Endodermal cell (in vitro differentiated cells): ENCODE measurements at places on chromosomes 13 and 19. TPM values are rescaled to one million over a fixed set of nuclear protein-coding genes. Genes with fewer than 3 reads are reported as not detected.
A peak's percentile ranks its signal among the peaks of the same experiment; 100 is the strongest.

The C19orf73 gene
- total RNA-seq = 2.1 to 4.0 TPM (median 2.5 TPM) in 3 replicates

The IL17D gene
- 0.33 to 0.93 TPM (median 0.87 TPM) in 3 replicates for total RNA-seq

The TNNT1 gene
- total RNA-seq = 64.8 to 82.4 TPM (median 66.7 TPM) in 3 replicates

The KLF1 gene
- 0.86 and 1.0 TPM in 2 replicates for total RNA-seq

The CEACAM4 gene
- not detected in 3 replicates for total RNA-seq

The FXYD3 gene
- not detected in 3 replicates for total RNA-seq

The IGSF23 gene
- not detected in 3 replicates for total RNA-seq

DNA sequence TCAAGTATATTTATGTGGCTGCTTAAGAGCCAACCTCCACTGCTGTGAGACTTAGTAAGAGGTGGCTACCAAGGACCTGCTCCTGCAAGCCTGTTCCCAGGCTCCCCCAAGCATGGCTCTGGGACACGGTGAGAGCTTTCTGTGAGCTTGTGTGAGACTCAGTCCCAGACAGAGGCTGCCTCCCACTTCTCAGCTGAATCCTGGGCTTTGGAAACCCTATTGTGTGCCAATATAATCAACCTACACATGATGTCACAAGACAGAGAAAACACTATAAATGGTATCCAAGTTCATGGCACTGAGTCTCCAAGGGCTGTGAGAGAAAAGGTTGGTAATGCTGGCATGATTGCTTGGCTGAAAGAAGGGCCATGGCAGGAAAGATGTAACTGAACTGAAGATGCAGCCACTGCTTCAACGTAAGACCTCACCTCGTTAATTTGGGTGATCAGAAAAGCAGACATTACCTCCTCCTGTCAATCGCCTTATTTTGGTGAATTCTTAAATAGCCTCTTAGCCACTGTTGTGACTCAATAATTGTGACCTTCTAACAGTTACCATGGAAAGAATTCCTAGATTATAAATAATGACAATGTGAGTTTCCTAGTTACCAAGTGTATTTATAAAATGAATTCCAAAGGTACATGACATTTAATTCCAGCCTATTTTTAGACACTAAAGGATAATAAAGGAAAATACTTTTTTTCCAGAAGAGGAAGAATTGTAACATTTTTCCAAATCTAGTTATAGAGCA lies 332.0 kb downstream of the IRS2 start:
- no peaks in the 10 kb centered on the region for H3K27me3 ChIP-seq
- DNase-seq = no peak
- no peak overlapping the region for H3K4me3 ChIP-seq
- H3K4me1 ChIP-seq = no peaks in the 10 kb centered on the region

DNA sequence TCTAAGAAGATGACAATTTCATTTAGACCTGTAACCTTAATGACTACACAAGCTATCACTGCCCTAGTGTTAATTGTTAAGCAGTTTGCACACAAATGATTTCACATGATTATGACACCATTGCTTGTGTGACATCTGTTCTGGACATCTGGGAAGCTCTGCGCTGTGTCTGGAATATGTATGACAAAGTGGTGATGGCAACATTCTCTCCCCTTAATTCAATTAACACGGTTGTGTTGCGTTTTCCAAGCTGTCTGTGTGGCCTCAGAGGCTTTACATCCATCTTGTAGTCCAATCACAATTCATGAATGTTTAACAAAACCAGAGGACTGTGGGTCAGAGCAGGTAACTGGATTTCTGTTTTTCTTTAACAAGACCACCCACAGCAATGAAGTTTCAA lies 204.4 kb downstream of the COG6 start:
- H3K27me3 ChIP-seq = no peaks in the 10 kb centered on the region
- H3K27ac ChIP-seq = no peak overlapping the region
- H3K4me1 ChIP-seq = no peaks in the 10 kb centered on the region
- H3K36me3 ChIP-seq = no peaks in the 10 kb centered on the region
- H3K4me3 ChIP-seq = no peak overlapping the region

The TUBA3C gene
- not detected in 2 replicates for total RNA-seq

- H3K4me3 ChIP-seq = no peak overlapping the region
- peaks cover 29% of the 10 kb centered on the region for H3K36me3 ChIP-seq
- DNase-seq = peak; percentile 70
- H3K27me3 ChIP-seq = no peaks in the 10 kb centered on the region
- H3K4me1 ChIP-seq = no peaks in the 10 kb centered on the region
Observed at GRCh38 chr19:2186071-2186846, 22.5 kb downstream of the DOT1L start.

DNA sequence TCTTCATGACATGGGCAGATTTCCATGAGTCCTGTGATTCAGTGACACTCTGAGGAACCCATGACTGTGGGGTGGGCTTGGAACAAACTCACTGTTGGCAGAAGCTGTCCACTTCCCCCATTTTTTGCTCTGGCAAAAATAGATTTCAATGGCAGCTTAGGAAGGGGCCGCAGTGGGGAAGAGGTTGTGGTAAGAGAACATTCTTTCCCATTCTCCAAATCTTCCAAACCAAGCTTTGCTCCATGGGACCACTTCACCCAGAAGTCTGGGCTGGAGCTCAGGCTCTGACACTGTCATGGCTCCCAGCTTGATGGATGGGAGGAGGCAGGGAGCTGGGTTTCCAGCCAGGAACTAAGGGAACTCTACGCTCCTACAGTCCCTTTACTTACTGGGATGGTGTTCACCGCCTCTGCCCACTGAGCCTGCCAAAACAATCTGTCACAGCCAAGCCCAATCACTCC lies 24.9 kb upstream of the MEDAG start:
- H3K4me1 ChIP-seq = peaks cover 10% of the 10 kb centered on the region
- H3K36me3 ChIP-seq = no peaks in the 10 kb centered on the region
- H3K27ac ChIP-seq = no peak overlapping the region

- no peak overlapping the region for H3K4me3 ChIP-seq
- H3K4me1 ChIP-seq = no peaks in the 10 kb centered on the region
- no peak overlapping the region for H3K27ac ChIP-seq
- H3K27me3 ChIP-seq = no peaks in the 10 kb centered on the region
- peak; percentile 50 for DNase-seq
Observed at GRCh38 chr13:33487575-33488243, 202.2 kb upstream of the STARD13 start.

The BORA gene
- total RNA-seq = 14.4 and 14.9 TPM in 2 replicates

GRCh38 chr13:21638319-21639282 lies 32.3 kb upstream of the FGF9 start:
- no peaks in the 10 kb centered on the region for H3K27me3 ChIP-seq
- no peaks in the 10 kb centered on the region for H3K36me3 ChIP-seq
- H3K27ac ChIP-seq = no peak overlapping the region
- DNase-seq = peak; percentile 64
- H3K4me1 ChIP-seq = no peaks in the 10 kb centered on the region

DNA sequence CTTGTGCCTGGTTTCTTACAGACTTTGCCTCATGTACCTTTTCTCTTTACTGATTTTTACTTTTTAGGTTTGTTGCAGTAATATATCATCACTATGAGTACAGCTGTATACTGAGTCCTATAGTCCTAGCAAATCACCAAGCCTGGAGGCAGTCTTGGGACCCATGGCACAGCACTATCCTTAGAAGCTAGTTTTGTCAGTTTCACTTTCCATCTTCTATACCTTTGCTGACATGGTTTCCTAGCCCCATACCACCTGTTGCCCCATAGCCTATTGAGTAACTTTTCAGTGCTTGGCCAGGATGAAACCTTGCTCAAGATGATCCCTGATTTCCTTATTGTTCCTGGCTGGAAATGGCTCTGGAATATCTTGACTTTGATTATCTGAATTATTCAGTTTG lies 826.4 kb downstream of the GPC5 start:
- H3K27me3 ChIP-seq = no peaks in the 10 kb centered on the region
- no peak overlapping the region for H3K4me3 ChIP-seq
- H3K36me3 ChIP-seq = no peaks in the 10 kb centered on the region
- H3K4me1 ChIP-seq = no peaks in the 10 kb centered on the region
- no peak overlapping the region for H3K27ac ChIP-seq
- no peak for DNase-seq
